HT-29 (cell line): ENCODE measurements at places on chromosomes 6 and 20. TPM values are rescaled to one million over a fixed set of nuclear protein-coding genes. Genes with fewer than 3 reads are reported as not detected.

PHACTR1 gene
- total RNA-seq: not detected in 2 replicates

IBTK gene
- total RNA-seq: 11.3 and 14.5 TPM in 2 replicates

TOX2 gene
- total RNA-seq: 0.18 and 1.9 TPM in 2 replicates

TTPAL gene
- total RNA-seq: 4.7 and 4.8 TPM in 2 replicates

IYD gene
- 0.31 and 1.9 TPM in 2 replicates for total RNA-seq

KCNQ5 gene
- total RNA-seq: not detected in 2 replicates
